ENCODE measurements at places on chromosomes 5 and 9.

- no peak for DNase-seq
Observed at GRCh38 chr5:75049456-75050351, 2.7 kb downstream of the GCNT4 start.

DNA sequence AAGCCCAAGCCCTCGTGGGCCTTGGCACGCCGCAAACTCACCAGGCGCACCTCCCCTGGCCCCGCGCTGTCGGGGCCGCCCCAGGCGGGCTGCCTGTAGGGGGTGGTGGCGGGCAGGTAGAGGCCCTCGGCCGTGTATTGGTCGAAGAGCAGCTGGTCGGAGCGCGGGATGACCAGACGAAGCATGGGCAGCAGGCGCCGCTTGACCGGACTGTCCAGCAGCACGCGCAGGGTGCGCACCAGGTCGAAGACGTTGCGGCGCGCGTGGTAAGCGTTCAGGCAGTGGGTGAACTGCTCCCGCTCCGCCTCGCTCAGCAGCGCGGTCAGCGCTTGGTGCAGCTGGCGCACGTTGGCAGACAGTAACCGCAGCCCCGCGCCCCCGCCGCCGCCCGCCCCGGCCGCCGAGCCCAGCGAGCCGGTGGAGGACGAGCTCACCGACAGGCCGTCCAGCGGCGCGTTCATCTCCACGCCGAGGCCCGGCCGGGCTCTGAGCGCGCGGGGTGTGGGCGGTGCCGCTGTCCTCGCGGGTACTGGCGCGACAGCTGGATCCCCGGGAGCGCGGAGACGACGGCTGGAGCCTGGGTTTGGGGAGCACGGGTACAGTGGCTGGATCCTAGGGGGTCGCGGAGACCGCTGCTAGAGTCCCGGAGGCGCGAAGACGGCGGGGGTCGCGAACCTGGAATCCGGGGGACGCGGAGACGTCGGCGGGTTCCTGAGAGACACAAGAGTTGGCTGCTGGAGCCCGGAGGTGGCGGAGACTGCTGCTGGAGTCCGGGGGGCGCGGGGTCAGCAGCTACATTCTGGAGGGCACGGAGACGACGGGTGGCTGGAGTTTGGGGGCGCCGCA is 709 bp downstream of the WHRN start:
- DNase-seq = no peak

DNA sequence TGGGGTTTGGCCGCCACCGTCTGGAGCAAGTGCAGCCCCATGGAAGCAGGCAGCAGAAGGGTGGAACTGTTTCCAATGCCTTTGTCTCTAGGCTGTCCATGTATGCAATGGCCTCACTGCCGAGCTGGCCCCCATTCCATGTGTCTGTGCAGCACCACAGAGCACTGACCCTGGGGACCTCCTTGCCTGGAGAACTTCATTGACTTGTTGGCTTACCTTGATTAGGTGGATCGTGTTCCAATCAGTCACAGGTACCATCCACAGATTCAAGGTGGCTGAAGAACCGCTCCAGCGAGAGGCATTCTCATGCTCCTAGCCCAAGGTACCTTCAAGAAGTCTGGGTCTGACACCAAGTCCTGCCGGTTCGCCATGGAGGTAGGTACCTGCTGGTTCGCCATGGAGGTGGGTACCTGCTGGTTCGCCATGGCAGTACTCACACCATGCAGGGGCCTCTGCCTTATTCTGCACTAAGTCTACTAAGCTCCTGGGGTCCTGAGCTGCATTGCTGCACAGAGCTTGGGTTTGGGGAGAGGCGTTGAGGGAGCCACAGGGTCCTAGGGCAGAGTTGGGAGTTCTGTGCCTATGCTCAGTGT is 358.3 kb upstream of the IRX1 start:
- DNase-seq = no peak

DNA sequence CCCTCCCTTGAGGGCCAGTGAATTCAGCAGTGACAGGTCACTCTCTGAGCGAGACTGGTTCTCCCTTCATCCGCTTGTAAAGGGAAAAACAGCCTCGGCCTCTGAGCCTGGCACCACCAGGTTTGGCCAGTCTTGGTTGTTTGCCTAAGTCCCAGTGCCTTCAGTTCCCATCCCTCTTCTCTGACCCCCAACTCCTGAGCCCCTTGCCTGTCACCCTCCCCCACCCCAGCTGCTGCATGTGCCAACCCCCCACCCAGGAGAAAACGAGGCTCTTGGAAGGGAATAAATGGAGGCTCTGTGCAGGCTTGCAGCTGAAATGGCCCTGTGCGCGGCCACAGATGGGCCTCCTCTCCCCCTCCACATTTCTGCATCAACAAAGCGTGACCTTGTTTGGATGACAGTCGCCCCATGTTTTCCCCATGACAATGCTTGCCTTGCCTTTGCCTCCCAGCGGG is 3.1 kb downstream of the URM1 start:
- peak; percentile 90 for DNase-seq

- no peak for DNase-seq
Observed at GRCh38 chr5:127892467-127893207, 189.4 kb downstream of the CCDC192 start.

- DNase-seq = no peak
Observed at GRCh38 chr5:116371935-116372334, 202.7 kb downstream of the SEMA6A start.

DNA sequence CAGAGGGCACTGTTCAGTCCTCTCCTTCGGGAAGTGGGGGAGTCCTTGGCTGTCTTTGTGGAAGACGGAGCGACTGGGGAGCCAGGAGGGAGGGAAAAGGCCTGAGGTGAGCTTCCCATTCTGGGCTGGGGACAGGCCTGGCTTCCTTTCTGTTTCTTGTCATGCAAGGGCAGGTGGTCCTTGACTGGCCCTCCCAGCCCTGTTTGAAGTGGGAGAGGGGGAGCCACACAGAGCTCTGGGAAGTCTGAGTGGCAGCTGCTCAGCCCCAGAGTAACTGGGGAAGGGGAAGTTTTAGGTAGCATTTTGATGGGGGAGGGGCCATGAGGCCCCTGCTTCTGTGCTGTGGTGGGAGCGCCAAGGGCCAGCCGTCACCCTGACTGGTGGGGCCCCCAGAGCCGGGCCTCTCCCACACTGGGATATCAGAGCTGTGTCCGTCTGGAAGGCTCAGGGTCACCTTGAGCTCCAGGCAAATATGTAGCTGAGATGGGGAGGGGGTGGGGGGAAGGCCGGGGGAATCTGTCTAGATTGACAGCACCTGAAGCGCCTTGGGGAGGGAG is 6.5 kb downstream of the UNC5A start:
- no peak for DNase-seq

GRCh38 chr5:168723037-168723436 is 143.9 kb upstream of the PANK3 start:
- DNase-seq = no peak

DNA sequence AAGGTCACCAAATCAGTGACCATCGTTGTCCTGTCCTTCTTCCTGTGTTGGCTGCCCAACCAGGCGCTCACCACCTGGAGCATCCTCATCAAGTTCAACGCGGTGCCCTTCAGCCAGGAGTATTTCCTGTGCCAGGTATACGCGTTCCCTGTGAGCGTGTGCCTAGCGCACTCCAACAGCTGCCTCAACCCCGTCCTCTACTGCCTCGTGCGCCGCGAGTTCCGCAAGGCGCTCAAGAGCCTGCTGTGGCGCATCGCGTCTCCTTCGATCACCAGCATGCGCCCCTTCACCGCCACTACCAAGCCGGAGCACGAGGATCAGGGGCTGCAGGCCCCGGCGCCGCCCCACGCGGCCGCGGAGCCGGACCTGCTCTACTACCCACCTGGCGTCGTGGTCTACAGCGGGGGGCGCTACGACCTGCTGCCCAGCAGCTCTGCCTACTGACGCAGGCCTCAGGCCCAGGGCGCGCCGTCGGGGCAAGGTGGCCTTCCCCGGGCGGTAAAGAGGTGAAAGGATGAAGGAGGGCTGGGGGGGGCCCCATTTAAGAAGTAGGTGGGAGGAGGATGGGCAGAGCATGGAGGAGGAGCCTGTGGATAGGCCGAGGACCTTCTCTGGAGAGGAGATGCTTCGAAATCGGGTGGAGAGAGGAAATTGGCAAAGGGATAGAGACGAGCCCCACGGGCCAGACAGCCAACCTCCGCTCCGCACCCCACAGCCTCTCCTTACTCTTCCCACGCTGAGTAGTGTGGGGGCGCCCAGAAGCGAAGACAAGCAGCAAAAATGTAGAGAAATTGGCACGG is 1.7 kb downstream of the RXFP3 start:
- no peak for DNase-seq

DNA sequence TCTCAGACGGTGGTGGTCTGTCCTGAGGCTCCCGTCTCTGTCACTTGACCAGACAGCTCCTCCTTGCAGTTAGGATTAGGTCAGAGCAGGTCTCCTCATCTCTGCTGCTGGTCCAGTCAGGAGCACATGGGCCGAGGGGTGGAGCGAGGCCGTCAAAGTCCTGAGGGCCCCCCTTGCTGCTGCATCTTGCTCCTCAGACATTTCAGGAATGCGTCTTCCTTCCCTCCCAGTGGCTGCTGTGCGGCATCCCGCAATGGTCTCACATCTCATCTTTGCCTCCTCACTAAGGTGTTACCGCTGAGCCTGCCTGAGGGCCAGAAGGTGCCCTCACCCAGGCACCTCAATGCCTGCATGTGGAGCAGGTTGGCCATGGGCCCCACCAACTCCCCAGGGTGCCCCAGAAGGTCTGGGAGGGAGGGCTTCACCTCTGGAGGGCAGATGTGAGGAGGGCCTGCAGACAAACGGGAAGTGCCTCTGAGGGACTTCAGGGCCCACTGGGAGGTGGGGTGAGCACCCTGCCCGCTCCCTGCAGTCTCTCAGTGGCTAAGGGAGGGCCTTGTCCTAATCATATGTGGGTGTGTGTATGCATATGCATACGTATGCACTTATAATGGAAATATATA is 137.7 kb upstream of the LMX1B start:
- DNase-seq = no peak

DNA sequence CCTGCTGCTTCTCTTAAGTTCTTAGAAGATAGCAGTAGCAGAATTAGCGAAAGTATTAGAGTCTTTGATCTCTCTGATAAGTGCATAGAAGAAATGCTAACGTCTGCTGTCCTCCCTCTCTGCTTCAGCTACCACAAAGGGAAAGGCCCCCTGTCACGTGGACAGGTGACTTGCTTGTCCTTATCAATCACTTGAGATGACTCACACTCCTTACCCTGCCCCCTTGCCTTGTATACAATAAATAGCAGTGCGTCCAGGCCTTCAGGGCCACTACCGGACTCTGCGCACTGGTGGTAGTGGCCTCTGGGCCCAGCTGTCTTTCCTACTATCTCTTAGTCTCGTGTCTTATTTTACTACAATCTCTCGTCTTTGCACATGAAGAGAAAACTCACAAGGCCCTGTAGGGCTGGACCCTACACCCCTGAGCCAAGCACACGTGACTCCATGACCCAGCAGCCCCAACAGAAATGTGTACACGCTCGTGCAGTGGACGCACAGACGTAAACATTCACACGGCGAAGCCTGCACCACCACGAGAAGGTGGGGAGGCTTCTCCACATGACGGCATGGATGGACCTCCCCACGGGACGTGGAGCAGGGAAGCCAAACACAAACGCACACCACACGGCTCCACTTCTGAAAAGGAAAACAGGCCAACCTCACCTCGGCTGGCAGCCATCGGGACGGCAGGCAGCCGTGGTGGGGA is 38.3 kb downstream of the PNPLA7 start:
- DNase-seq = no peak

DNA sequence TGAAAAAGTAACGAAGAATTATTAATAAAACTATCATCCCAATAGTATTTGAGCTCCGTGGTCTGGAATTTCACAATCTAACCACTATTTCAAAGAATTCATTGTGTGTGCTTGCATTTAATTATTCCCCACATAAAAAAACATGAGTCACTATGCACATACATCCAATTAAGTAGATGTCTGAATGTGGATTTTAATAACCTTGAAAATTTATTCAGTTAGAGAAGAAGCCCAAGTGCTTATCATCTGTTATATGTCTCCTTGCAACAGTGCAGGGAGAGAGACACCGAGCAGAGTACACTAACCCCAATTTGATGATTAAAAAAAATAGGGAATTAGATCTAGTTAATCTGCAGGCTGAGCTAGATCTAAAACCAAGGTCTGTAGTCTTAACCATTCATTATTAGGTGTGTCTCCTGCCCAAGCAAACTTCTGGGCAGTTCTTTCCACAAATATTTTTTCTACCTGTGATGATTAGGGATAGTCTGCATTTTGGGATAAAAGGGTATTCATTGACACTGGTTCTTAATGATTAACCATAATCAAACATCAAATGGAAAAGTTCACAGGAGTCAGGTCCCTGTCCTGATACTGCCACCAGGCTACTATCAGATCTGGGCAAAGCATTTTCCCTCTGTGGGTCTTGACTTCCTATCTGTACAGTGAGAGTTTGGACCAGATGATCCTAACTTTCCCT is 164.2 kb downstream of the GRIA1 start:
- DNase-seq = no peak

- no peak for DNase-seq
Observed at GRCh38 chr5:31918739-31919138, 255.4 kb downstream of the GOLPH3 start.

DNA sequence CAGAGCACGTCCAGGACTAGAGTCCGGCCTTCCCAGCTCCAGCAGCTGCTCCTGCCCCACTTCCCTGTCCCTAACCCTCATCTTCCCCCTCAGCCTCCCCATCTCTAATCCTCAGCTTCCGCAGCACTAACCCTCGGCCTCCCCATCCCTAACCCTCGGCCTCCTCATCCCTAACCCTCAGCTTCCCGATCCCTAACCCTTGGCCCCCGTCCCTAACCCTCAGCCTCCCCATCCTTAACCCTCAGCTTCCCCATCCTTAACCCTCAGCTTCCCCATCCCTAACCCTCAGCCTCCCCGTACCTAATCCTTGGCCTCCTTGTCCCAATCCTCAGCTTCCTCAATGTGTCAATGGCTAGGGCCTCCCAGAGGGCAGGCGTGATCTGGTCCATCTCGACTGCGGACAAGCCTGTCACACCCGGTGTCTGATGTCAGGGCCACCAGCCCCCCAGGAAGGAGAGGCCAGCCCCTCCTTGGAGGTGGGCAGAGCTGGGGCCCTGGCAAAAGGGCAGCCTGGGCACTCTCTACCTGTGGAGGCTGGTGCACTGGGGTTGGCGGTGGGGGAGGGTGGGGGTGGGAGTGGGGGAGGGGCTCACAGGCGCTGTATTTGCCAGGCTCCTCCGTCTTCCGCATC is 1.4 kb downstream of the OBP2B start:
- DNase-seq = no peak

DNA sequence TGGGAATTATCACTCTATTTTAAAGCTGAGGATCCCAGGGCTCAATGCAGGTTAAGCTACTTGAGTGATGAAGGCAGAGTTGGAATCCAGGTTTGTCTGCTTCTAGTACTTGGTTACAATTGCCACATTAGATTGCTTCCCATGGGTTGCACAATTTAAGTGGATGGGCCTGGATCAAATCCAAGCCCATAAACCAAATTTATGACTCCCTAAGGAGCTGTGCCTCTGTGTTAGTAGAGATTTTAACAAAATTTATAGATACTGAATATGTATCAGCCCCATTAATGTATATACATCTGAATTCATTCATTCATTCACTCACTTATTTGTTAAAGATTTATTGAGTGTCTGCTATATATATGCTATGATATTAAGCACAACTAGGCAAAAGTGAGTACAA is 332.3 kb upstream of the KLF9 start:
- no peak for DNase-seq
